Stimulated activated CD4-positive, alpha-beta T cell treated with anti-CD3 and anti-CD28 coated beads, TNF-alpha, amount 100 ng/mL, for 1 hour (primary cell): ENCODE measurements at places on chromosomes 7 and 10.

GRCh38 chr10:71687077-71687476 lies 32.5 kb downstream of the C10orf105 start:
- no peak for DNase-seq

- DNase-seq = no peak
Observed at GRCh38 chr10:95312986-95313495, 22.2 kb upstream of the PDLIM1 start.

DNA sequence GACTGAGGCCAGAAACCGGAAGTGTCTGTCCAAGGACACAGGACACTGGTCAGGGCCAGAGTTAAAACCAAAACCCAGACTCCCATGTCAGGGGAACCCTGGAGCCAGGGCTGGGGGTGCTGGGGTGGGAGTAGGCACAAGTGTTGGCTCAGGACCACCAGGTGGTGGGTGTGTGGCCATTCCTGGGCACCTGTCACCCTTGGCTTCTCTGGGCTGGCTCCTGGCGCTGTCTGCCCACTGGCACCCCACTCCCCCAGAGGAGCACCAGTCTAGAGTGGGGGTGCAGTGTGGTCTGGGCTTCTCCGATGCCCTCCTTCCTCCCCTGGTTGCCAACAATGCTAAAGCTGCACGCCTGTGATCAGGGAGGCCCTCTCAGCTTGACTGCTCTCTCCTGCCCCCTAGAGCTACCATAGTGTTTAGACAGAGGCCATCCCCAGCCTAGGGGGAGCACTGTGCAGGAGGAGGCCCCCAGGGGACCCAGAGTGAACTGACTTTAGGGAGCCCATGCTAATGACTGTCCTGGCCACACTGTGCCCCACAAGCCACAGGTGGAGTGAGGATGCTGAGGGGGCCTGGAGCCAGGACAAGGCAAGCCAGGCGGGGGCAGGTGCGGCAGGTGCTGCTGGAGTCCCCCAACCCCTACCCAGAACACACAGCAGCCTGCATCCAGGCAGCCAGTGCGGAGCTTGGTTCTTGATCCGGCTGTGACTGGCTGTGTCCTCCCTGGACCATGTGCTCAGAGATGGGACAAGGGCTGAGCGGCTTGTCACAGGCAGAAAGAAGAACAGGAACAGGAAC lies 11.0 kb downstream of the RASGEF1A start:
- DNase-seq = no peak

DNA sequence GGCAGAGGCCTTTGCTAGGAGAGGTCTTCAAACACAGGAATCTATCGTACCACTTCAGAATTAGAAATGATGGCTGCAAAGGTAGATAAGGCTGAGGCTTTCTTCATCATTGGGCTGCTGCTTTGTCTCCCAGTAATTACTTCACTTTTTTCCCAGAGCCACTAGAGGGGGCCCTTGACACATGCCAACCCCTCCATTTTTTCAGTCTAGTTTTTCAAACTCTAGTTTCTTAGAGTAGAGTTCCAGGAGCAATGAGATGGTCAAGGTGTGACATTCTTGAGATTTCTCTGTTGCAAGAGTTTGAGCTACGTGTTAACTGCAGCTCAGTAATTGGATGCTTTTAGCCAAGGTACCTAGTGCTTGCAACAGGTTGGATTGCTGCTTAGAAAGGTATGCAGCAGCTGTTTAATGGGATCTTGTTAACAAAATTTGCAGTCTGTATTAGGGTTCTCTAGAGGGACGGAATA lies 33.8 kb upstream of the RBM20 start:
- peak; percentile 18 for DNase-seq

- no peak for DNase-seq
Observed at GRCh38 chr7:30557245-30557644, 37.4 kb upstream of the GARS1 start.

- no peak for DNase-seq
Observed at GRCh38 chr7:30351286-30351685, 66.9 kb downstream of the ZNRF2 start.
